ENCODE measurements at places on chromosomes 12 and 14.

DNA sequence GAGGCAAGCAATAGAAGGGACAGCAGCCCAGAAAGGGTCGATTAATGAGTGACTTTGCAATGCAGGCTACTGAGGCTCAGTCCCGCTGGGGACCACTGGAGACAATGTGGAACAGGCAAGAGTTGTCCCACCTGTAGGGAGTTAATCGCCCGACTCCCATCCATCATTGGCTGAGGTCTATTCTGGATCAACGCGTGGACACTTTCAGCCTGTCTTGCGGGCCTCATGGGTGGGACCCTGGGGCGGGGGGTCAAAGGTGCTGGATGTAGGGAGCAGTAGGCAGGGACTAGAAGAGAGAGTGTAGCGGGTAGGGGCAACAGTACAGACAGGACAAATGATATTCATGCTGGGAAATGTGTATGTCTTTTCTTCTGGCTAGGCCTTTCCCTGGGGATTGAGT is 6.1 kb downstream of the IFI27L2 start:
- DNase-seq, result no peak

GRCh38 chr12:6273541-6274230 is 36.8 kb upstream of the PLEKHG6 start:
- no peak for DNase-seq

DNA sequence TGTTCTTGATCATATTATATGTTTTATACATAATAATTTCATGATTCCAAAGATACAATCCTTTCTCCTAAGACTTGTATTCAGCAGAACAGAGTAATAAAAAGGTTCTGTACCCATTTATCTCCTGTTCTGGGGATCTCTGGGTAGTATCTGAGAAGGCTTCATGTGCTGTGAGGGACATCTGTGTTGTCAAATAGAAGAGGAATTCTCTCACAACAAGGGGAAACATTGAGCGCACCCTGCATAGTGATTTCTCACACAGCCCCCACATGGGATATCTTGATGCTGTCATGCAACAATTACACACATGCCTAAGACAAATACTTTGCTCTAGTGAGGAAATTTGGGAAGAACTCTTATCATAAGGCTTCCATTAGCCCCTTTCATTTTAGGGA is 101.8 kb upstream of the ATF1 start:
- DNase-seq, result no peak

DNA sequence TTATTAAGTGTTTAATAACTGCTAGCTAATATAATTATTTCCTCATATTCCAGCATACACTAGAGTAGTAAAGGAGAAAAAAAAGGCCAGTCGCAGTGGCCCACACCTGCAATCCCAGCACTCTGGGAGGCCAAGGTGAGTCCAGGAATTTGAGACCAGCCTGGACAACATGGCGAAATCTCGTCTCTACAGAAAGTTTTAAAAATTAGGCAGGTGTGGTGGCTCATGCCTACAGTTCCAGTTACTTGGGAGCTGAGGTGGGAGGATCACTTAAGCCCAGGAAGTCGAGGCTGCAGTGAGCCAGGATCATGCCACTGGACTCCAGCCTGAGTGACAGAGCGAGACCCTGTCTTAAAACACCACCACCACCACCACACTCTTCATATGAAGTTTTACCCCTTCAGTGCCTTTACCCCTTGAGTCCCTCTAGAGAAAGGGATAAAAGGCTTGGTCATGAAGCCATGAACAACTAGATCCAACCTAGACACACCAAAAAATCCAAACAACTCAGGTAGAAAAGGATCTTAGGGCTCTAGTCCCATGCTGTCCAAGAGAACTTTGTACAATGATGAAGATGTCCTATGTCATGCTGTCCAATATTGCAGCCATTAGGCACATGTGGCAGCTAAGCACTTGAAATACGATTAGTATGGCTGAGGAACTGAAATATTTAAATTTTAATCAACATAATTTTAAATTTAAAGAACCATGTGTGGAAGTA is 29.6 kb downstream of the ATXN2 start:
- DNase-seq, result no peak

DNA sequence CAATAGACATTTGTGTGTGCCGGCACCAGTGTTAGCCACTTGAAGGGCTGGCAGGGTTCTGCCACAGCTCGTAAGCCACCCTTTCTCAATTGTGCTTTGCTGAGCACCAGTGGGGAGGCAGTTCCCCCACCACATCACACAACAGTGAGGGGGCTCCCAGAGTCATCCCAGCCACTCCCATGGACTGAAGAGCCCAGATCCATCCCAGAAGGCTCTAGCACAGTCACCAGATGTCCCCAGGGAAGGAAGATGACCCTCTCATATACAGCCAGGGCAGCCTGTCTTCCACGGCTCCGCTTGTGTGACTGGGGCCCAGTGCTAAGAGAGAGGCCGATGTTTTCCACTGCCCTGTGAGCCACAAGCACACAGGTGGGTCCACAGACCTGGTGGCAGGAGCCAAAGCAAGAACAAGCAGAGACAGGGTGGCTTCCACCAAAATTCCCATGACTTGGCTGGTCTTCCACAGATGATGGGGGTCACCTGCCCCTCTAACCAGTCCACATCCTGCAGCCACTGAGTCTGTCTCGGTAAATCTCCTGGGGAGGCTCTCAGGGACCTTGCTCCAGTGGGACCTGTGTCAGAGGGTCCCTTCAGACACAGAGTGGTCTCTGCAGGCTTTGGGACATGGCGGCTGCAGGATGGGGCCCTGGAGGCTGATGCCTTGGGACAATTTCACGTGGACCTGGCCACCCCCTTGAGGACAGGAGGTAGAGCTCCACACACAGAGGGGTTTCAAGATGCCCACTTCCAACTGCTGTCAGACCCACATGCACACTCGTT is 71.9 kb upstream of the DDX11 start:
- no peak for DNase-seq

DNA sequence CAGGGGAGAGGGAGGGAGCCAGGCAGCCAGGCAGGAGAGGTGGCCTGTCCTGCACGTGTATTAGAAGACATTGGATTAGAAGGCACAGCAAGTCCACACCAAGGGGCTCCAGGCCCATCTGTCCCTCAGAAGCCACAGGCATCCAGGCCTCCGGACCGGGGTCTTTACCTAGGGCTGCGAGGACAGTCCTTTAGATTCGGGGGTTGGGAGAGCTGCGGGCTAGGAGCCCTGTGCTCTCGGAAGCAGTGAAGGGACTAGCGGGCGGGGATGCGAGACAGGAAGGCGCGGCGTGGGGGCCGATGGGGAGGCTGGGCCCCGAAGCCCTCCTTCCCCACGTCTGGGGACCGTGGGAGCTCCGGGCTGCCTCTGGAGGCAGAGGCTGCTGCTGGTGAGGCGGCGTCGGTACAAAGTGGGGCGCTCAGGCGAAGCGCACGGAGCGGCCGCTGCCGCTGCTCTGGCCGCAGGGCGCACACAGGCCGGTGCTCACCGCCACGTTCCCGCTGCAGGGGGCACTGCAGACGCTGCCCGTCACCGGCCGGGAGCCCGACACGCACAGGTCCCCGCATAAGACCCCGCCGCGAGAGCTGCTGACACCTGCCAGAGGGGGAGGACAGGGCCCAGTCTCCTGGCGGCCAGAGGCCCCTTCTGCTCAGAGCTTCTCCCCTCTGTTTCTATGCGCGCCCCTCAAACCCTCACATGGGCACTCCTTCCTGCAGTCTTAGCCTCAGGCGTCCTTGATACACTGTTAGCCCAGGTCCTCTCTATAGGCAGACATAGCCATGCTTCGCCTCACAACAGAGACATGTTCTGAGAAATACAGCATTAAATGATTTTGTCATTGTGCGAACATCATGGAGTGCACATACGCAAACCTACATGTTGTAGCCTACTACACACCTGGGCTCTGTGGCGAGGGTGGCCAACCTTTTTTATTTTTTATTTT is 17.3 kb downstream of the KRT7 start:
- DNase-seq, result no peak

DNA sequence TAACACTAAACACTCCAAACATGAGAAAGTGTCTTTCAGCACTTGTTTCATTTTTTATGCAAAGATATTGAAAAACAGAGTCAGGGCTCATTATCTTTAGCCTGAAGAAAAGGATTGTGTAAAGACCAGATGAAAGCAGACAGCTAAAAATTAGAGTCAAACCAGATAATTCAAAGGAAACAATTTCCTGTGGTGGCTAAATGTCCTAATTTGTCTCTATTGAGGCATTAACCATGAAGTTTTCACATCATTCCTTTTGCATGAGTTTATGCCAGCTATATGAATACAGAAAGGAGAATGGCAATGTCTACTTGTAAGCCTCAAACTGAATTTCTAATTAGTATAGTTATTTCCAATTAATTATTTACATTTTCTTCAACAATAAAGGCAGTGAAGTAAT is 338.5 kb downstream of the FSCB start:
- DNase-seq, result no peak
